ENCODE measurements at places on chromosomes 11 and 22.

DNA sequence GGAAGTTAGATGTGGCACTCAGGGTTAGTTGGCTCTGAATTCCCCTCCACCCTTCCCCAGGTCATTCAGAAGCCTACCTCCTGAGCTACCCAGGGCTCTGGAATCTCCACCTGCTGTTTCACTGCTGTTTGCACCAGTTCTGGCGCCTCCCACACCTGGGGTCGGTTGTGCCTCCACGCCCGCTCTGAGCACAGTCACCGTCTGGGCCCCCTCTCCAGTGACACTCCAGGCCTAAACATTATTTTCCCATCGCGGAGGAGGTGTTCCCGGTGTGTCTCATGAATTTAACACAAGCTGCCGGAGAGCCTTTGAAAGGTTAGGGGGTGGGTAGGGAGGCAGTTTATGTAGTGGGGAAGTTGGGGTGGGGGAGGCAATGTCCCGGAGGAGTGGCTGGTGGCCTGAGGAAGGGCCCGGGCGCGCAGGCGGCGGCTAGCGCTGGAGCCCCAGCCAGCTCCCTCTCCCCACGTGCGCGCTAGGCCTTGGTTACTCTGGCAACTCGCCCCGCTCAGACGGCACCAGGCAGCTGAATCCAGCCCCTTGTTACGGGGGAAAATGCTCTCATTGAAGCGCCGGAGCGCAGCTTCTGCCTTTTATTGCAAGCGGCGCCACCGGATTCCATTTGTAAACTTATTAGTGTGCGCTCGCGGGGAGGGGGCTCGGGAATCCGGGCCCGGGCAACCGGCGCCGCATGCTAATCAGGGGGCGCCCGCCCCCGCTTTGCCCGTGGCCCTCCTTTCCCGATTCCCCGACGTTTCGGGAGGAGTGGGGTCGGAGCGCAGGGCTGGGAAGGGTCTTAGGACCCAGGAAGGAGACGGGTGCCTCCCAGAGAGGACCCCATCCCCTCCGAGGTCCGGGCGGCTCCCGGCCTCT is 52.4 kb downstream of the GRIK4 start:
- peak; percentile 93 for DNase-seq

GRCh38 chr11:111520560-111520959 is 6.0 kb downstream of the HOATZ start:
- no peak for DNase-seq

- DNase-seq, result no peak
These were observed 17.9 kb upstream of the MUC6 start for GRCh38 chr11:1054143-1055108.

DNA sequence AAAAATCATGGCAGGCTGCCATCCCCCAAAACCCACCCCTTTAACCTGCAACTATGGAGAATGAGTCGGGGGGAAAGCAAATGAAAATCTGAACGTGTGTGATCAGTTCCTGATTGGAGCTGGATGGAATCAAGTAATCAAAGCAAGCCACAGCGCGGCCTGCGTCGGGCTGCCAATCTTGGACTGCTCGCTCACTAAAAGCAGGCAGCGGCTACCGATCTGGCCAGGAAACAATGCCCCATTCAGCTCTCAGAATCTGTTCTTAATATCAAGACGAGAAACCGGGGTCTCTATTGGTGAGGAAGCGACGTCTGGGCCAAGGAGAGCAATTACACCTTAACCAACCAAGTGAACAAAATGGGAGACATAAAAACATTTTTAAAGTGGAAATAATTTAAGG is 472.2 kb downstream of the SOX6 start:
- no peak for DNase-seq

DNA sequence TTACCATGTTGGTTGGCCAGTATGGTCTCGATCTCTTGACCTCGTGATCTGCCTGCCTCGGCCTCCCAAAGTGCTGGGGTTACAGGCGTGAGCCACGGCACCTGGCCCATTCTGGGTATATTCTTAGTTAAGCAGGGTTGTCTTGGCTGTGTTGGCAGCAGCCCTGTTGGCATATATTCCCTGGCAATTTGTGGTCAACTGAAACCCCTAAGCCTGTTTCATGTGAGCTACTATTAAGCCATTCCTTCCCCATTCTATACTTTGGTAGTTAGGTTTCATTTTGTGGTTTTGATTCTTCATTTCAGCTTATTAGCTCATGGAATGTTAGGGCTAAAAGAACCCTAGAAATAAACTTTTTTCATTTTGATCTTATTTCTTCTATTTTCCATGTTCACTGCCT is 22.2 kb upstream of the IL18BP start:
- DNase-seq, result no peak

- no peak for DNase-seq
These were observed 14.4 kb upstream of the SORL1 start for GRCh38 chr11:121437686-121438078.

GRCh38 chr11:73578592-73579185 is 19.2 kb downstream of the FAM168A start:
- DNase-seq, result no peak

- peak; percentile 3 for DNase-seq
These were observed 72.7 kb downstream of the KCNQ1 start for GRCh38 chr11:2517386-2518064.

- DNase-seq, result no peak
These were observed 225.5 kb upstream of the POU2AF2 start for GRCh38 chr11:111019871-111020670.

GRCh38 chr11:5705688-5706087 is 16.1 kb downstream of the TRIM22 start:
- no peak for DNase-seq

DNA sequence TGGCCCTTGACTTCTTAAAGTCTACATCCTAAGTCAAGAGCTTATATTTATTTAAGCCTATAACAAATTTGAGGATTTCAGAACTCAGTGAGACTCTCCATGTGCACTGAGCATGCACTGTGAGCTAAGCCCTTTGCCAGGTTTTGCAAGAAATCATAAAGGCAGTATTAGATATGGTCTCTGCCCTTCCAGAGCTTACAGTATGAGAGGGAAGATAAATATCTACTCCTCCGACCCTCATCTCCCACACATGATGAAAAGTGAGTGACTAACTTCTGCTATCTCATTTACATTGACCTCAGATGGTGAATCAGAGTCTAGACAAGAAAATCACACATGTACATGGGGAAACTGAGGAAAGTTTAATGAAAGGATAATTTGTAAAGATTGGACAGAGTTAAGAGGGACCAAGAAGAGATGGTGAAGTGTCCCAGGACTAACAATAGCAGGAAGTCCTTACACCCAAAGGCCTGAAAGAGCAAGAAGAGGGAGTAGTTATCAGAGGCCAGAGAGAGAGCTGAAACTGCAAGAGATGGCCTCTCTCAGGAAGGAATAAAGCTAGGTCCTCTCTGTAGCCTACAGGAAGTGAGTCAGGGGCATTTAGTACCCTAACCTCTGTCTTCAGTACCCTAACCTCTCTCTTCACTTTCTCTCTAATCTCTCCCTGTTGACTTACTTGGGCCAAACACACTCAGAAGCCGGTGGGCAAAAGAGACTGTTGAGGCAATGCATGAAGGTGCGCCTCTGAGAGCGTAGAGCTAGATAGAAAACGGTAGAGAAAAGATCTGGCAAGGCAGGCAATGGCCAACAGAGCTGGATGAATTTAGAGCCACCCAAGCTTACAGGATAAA is 23.0 kb upstream of the BLID start:
- no peak for DNase-seq

GRCh38 chr11:104036995-104037394 is 555 bp downstream of the DDI1 start:
- no peak for DNase-seq

- no peak for DNase-seq
These were observed 491.0 kb upstream of the KIRREL3 start for GRCh38 chr11:127491589-127491988.

- no peak for DNase-seq
These were observed 17.1 kb upstream of the TPH1 start for GRCh38 chr11:18063125-18063524.

- DNase-seq, result no peak
These were observed 14.7 kb downstream of the SWAP70 start for GRCh38 chr11:9678576-9678975.

DNA sequence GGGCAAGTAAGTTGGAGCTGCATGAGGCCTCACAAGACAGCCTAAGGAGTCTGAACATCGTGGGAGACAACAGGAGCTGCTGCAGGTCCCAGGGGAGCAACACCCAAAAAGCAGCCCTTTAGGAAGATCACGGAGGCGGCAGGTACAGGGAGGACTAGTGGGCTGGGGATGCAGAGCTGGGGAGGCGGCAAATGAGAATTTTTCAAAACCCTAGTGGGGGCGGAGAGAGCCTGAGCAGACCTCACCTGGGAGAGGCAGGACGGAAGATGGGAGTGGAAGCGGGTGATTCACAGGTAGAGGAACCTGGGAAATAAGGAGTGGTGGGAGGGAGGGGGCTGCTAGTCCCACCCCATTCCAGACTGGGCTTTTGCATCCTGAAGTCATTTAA is 42.1 kb downstream of the DKK3 start:
- DNase-seq, result no peak

DNA sequence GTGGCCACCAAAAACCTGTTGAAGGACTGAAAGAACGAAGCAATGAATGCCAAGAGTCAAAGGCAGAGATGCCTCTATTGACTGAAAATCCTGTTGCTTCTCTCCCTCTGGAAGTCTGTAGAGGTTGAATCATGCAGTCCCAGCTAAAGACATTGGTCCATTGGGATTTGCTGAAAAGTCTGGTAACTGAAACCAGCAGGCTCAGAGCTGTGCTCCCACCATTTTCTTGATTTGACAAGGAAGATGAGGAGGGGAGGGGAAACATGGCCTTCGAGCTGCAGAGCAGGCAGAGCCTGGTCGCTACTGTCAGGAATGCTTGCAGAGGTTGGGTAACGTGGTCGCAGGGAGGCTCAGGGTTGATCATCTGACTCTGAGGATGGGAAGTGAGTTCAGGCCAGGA is 72.8 kb upstream of the CSNK2A3 start:
- no peak for DNase-seq

DNA sequence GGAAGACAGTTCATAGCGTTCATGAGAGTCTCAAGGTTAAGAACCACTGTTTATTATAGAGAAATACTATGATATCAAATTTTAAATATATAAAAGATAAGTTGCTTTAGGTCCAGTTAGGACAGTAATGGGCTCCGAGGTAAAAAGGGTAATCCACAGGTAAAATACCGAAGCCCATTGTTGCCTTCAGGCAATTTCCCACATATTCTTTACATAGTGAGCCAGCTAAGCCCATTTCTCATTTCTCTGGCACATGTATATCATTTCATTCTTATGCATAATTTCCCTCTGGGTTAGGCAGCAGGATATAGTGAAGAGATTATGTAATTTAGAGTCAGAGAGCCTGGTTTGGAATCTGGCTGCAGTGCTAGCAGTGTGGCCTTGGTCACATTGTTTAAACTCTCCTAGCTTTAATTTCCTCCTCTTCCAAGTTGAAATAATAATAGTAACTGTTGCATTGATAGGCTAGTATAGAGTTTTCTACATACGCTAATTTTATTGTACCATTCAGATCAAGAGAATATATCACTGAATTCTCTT is 7.6 kb upstream of the POU2AF1 start:
- no peak for DNase-seq

DNA sequence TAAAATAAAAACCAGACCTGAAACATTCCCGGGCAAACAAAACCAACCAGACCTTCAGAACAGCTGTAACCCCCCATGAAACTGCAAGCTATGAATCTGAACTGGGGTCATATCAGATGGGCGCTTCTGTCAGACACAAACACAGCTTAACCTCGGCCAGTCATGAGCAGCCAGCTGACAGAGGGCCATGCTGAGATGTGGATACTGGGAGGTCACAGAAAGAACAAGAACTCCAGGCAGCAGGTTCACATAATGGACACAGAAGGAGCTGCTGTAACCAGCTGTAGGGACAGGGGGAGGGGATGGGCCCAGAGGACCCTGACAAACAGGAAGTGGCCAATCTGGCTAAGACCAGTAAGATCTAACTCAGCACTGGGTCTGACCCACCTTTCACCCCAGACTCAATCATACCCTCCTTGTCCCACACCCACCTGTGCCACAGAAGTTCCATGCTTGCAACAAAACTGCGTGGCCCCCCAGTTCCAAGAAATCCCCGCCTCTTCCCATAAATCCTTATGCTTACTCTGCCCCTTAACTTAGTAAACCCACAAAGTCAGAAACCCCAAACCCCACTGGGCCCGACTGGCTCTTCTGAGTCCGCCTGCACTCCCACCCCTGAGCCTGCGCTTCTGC is 4.0 kb downstream of the APOL4 start:
- no peak for DNase-seq

- no peak for DNase-seq
These were observed 71.2 kb downstream of the FAM83F start for GRCh38 chr22:40065981-40066380.
